Stimulated activated CD8-positive, alpha-beta memory T cell treated with anti-CD3 and anti-CD28 coated beads, Interleukin-7, amount 100 ng/mL, for 1 hour (primary cell): ENCODE measurements at places on chromosomes 7 and 10.

DNA sequence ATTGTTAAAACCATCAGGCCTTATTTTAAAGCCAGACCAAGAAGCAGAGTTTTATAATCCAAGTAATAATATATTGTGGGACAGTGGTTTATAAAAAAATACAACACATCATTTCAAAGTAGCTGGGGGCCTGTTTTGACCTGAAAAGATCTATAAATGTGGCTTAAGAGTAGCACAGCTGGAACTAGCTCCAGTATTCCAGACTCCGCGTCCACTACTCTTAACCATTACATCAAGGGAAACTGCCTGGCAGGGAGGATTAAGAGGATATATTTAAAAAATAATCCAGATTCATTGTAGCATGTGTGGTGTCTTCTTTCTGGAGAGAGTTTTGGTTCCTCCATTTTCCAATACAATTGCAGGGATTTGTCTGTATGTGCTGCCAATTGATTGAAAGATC, 67.3 kb downstream of the MET start:
- no peak for DNase-seq

DNA sequence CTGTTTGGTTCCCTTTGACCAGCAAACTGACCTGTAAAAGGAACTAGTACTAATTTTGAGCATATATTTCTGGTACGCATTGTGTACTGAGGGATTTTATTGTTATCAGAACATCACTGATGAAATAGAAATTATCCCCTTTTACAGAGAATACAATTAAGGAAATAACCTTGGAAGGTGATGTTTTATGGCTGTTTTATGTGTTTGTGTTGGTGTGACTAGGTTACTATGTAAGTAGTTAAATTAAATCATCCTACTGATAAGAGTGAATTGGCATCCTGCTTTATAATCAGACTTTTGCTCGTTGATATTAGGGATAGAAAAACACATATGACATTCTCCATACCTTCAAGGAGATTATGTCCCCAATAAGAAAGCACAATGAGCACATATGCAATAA, 596.6 kb downstream of the SORCS3 start:
- DNase-seq = no peak

DNA sequence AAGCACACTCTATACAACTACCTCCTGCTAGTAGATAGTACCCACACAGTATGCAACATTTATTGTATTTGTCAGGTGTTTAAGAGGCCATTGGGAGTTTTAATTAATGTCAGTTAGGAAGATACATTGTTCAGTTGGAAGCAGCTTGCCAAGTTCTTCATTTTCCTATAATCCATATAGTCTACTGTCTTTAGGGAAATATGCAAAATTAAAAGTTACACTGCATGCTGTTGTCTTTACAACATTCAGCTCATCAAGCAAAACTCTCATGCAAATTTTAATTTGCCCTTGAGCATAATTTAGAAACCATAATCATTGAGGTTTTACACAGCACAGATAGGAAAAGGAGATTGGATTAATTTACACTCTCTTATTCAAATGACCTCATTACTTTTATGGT, 17.4 kb downstream of the FOXP2 start:
- no peak for DNase-seq

DNA sequence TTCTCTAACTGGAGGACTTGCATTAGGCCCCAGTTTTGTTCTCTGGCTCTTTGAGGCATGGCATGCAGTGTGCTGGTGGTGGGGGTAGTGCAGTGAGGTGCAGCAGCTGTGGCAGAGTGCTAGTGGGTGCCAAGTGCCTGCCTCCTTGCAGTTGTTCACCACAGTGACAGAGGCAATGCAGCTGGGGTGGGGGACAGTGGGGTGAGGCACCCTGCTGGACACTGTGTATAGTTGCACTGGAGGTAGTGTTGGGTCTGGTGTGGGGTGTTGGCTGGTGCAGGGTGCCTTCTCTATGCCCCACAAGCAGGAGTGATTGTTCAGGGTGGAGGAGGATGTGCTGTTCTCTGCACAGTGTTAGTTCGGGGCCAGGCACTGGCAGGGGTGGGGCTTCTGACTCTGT, 21.7 kb upstream of the KEL start:
- no peak for DNase-seq

DNA sequence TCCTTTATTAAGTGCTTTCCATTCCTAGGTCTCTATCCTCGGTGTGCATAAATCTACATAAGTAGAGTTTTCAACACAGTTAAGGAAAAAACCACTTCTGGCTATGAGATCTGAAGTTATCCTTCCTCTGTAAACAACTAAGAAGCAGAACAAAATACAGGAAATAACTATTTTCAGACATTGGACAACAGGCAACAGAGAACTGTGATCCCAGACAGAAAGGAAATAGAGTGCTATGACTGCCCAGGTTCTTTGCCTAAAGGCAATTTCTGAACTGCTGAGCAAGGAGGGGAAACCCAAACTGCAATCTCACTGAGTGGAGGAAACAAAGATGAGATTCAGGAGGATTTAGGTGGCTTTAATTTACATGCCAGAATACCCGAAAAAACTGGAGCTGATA, 285.4 kb downstream of the SNX13 start:
- DNase-seq = no peak

GRCh38 chr10:86632009-86632800, 22.1 kb upstream of the OPN4 start:
- DNase-seq = no peak

DNA sequence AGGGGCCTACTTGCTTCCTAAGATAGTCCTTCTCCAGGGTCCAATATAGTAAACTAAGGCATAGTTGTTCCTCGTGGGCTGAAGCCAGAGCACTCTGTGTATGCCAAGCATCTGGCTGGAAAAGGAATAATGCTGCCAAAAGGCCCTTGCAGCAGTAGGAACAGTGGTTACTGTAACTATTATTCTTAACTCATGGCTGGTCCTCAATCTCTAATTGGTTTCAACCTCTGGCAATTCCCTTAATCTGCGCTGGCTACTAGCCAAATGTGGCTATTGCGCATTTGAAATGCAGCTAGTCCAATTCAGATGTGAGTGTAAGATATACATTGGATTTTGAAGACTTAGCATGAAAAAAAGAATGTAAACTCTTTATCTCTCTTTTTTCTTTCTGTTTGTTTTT, 27.8 kb upstream of the LBX1 start:
- no peak for DNase-seq

DNA sequence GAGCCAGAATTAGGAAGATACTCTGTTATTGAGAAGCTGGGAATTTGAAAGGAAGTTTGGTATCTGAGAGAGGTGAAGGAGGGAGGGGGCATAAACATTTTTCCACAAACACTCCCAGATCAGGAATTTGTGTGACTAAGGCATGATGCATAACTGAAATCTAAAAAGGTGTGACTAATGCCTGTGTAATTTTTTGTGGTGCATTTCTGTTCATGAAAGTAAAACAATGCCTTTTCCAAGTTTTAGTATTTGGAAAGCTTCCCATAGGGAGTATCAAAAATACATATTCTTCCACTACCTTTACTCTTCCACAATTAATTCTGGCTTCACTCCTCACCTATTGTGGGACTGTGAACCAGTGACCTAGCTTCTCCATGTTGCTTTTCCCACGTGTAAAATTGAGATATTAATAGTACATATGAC, 56.4 kb upstream of the CAV2 start:
- no peak for DNase-seq

- no peak for DNase-seq
Observed at GRCh38 chr7:150731916-150732315, 5.3 kb upstream of the GIMAP5 start.
